ENCODE measurements at places on chromosomes 1 and 21. TPM values are rescaled to one million over a fixed set of nuclear protein-coding genes. Genes with fewer than 3 reads are reported as not detected.

RCSD1 gene
- polyA plus RNA-seq = not detected

RCAN1 gene
- polyA plus RNA-seq = 46.0 TPM

TDRD5 gene
- polyA plus RNA-seq = not detected

ZNF695 gene
- 8.0 TPM for polyA plus RNA-seq

CTXND2 gene
- not detected for polyA plus RNA-seq

AK5 gene
- polyA plus RNA-seq = 7.1 TPM

TNNT2 gene
- not detected for polyA plus RNA-seq

OR2L13 gene
- not detected for polyA plus RNA-seq

ST6GALNAC3 gene
- polyA plus RNA-seq = 2.8 TPM

SSBP3 gene
- polyA plus RNA-seq = 77.4 TPM

CASQ2 gene
- not detected for polyA plus RNA-seq

GRHL3 gene
- polyA plus RNA-seq = not detected

GNAT2 gene
- polyA plus RNA-seq = not detected

CLIC6 gene
- polyA plus RNA-seq = 0.16 TPM

LHX8 gene
- 8.8 TPM for polyA plus RNA-seq

PDPN gene
- 0.63 TPM for polyA plus RNA-seq

PPIAL4G gene
- polyA plus RNA-seq = not detected

TP73 gene
- polyA plus RNA-seq = not detected

RPTN gene
- polyA plus RNA-seq = not detected

PSMB2 gene
- 52.1 TPM for polyA plus RNA-seq

RGS16 gene
- polyA plus RNA-seq = 1.1 TPM

S100B gene
- not detected for polyA plus RNA-seq

FCER1G gene
- 3.5 TPM for polyA plus RNA-seq

DSTYK gene
- 10.7 TPM for polyA plus RNA-seq

CELA3B gene
- polyA plus RNA-seq = not detected

OR10Z1 gene
- not detected for polyA plus RNA-seq

LAMB3 gene
- 5.8 TPM for polyA plus RNA-seq

PLA2G2D gene
- not detected for polyA plus RNA-seq

AMPD1 gene
- polyA plus RNA-seq = not detected

FOXE3 gene
- 0.18 TPM for polyA plus RNA-seq

F3 gene
- polyA plus RNA-seq = not detected

C1orf185 gene
- polyA plus RNA-seq = not detected

CFAP45 gene
- polyA plus RNA-seq = 0.12 TPM

COL11A1 gene
- 1.3 TPM for polyA plus RNA-seq

LCE1B gene
- not detected for polyA plus RNA-seq

RSPO1 gene
- polyA plus RNA-seq = 0.14 TPM

HTR1D gene
- not detected for polyA plus RNA-seq

CCDC27 gene
- not detected for polyA plus RNA-seq

OR14C36 gene
- not detected for polyA plus RNA-seq

SH2D2A gene
- polyA plus RNA-seq = not detected

CYYR1 gene
- polyA plus RNA-seq = 0.58 TPM

HES3 gene
- not detected for polyA plus RNA-seq

NR5A2 gene
- polyA plus RNA-seq = not detected

LRRIQ3 gene
- polyA plus RNA-seq = not detected

SPRR1A gene
- polyA plus RNA-seq = not detected

RSPH1 gene
- 1.3 TPM for polyA plus RNA-seq

CRABP2 gene
- 3.4 TPM for polyA plus RNA-seq

LRRC38 gene
- not detected for polyA plus RNA-seq

VHLL gene
- polyA plus RNA-seq = 1.4 TPM

ADGRB2 gene
- polyA plus RNA-seq = 51.8 TPM
